T-cell (primary cell): ENCODE measurements at places on chromosomes 2 and 18. TPM values are rescaled to one million over a fixed set of nuclear protein-coding genes. Genes with fewer than 3 reads are reported as not detected.

GRCh38 chr2:46921676-46922448 is 6.3 kb upstream of the MCFD2 start:
- no peak for DNase-seq
- peaks cover 41% of the 10 kb centered on the region for H3K4me1 ChIP-seq
- no peak overlapping the region for H3K4me3 ChIP-seq
- H3K27me3 ChIP-seq, result no peaks in the 10 kb centered on the region

DNA sequence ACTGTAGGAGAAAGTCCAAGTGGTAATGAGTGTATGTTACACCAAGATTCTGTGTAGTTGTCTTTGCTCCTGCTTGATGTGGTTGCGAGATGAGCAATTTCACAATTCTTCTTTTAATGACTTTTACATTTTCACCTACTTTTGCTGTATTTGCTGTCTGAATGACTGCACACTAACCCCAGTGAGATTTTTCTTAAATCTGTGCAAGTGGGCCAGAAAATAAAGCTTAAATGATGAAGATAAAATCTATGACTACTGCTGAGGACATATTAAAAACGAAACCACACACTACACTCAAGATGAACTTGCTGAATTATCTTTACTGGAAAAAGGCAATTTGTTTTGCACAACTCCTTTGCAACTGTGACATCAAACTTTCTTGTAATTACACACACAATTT is 4.1 kb downstream of the LDAH start:
- DNase-seq, result no peak
- H3K4me3 ChIP-seq, result no peak overlapping the region
- peaks cover 3% of the 10 kb centered on the region for H3K4me1 ChIP-seq
- no peaks in the 10 kb centered on the region for H3K27me3 ChIP-seq
- H3K36me3 ChIP-seq, result no peaks in the 10 kb centered on the region
- H3K27ac ChIP-seq, result no peak overlapping the region

GRCh38 chr18:31557446-31557845 is 34.2 kb upstream of the TTR start:
- H3K27me3 ChIP-seq, result no peaks in the 10 kb centered on the region
- DNase-seq, result no peak
- H3K4me3 ChIP-seq, result no peak overlapping the region
- H3K27ac ChIP-seq, result no peak overlapping the region
- H3K4me1 ChIP-seq, result no peaks in the 10 kb centered on the region

- no peak for DNase-seq
- H3K4me3 ChIP-seq, result no peak overlapping the region
- H3K4me1 ChIP-seq, result no peaks in the 10 kb centered on the region
- H3K27me3 ChIP-seq, result no peaks in the 10 kb centered on the region
Observed at GRCh38 chr2:5849562-5849961, 157.4 kb downstream of the SOX11 start.

- H3K4me3 ChIP-seq, result no peak overlapping the region
- no peaks in the 10 kb centered on the region for H3K27me3 ChIP-seq
- H3K27ac ChIP-seq, result no peak overlapping the region
- H3K4me1 ChIP-seq, result no peaks in the 10 kb centered on the region
Observed at GRCh38 chr2:115115135-115115534, 672.7 kb downstream of the DPP10 start.

DNA sequence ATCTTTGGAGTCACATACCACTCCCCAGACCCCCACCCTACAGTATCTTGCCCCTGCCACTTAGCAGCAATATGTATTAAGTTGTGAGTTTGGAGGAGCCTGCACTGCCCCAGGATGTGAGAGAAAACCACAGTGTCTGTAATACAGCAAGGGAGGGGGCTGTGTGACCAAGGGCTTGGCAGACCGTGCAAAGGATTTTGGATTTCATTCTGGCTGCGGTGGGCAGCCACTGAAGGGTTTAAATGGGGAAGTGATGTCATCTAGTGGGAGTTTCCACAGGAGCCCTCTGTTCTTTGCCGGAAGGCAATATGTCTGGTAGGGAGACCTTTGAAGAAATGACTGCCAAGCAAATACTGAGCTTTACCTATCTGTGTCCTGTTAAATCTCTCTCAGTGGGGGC is 202.4 kb downstream of the FHOD3 start:
- no peak overlapping the region for H3K4me3 ChIP-seq
- H3K4me1 ChIP-seq, result peaks cover 4% of the 10 kb centered on the region
- no peak for DNase-seq

DNA sequence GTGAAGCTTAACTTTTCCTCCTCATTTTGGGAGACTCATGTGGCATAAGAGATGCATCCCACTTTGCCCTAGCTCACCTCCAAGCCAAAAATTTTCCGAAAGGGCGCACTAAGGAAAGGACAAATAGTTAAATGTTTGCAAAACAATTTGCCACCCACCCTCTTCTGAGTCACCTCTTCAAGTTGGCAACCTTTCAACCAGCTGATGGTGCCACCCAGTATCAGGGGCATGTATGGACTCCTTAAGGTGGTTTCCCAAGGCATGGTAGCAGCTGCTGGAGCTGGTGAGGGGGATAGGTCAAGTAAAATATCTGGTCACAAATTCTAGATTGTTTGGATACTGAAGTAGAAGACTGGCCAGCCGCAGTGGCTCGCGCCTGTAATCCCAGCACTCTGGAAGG is 17.2 kb upstream of the ITGAV start:
- DNase-seq, result no peak
- H3K36me3 ChIP-seq, result no peaks in the 10 kb centered on the region
- H3K27ac ChIP-seq, result no peak overlapping the region
- no peaks in the 10 kb centered on the region for H3K27me3 ChIP-seq
- H3K4me1 ChIP-seq, result no peaks in the 10 kb centered on the region

- H3K4me1 ChIP-seq, result no peaks in the 10 kb centered on the region
- H3K4me3 ChIP-seq, result no peak overlapping the region
- DNase-seq, result no peak
- H3K27ac ChIP-seq, result no peak overlapping the region
Observed at GRCh38 chr2:229514273-229514895, 200.0 kb downstream of the DNER start.

GRCh38 chr18:79540161-79540903 is 139.3 kb upstream of the CTDP1 start:
- H3K36me3 ChIP-seq, result no peaks in the 10 kb centered on the region
- H3K27me3 ChIP-seq, result peaks cover 13% of the 10 kb centered on the region
- no peak overlapping the region for H3K27ac ChIP-seq
- H3K4me3 ChIP-seq, result no peak overlapping the region
- no peak for DNase-seq
- H3K4me1 ChIP-seq, result no peaks in the 10 kb centered on the region

- no peak overlapping the region for H3K27ac ChIP-seq
- H3K36me3 ChIP-seq, result no peaks in the 10 kb centered on the region
- no peaks in the 10 kb centered on the region for H3K27me3 ChIP-seq
- DNase-seq, result no peak
- H3K4me1 ChIP-seq, result no peaks in the 10 kb centered on the region
- no peak overlapping the region for H3K4me3 ChIP-seq
Observed at GRCh38 chr18:55763805-55764204, 175.8 kb upstream of the TCF4 start.

DNA sequence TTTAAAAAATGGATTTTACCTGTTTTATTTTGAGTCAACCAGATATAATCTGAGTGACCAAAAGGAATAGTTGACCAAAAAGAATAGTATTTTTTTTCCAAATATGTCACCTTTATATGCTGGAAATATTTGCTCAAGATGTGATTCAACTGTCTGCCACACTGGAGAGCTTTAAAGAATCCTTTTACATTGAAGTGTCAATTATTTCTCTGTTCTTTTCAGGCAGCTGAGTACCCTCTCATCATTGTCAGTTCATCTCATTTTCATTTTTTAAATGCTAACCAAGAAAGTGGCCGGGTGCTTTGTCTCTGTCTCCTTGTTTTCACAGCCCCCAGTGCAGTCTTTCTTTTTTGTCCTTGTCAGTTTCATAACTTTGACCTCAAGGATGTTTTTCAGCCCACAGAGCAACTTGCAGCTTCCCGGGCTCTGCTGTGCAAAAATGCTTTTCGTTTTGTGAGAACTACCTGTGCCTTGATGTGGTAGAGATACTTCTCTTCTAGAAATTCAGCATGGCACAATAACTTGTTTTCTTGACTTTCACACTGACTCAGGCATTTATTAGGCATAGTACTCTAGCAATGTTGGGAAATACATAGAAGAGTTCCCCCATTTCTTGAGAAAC is 23.4 kb upstream of the CERS6 start:
- no peaks in the 10 kb centered on the region for H3K27me3 ChIP-seq
- H3K27ac ChIP-seq, result no peak overlapping the region
- peak; percentile 9 for DNase-seq
- H3K4me3 ChIP-seq, result peak overlapping the region; percentile 27
- no peaks in the 10 kb centered on the region for H3K36me3 ChIP-seq

DNA sequence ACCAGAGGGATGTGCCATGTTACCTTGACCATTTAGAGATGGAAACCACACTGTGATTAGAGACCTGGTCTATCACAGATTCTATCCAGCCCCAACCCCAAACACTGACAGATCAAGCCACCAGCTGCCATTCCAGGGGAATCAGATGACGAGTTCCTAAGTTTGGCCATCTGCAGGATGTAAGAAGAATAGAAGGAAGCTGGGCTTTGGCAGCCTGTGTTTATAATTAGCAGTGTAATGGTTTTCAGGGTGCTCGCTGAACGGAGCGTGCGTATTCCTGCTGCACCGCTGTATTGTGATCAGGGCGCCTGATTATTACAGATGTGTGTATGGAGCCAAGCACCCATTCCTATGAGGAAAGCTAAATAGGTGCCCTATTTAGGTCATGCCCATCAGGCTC is 138.1 kb downstream of the LRRC30 start:
- H3K4me1 ChIP-seq, result peaks cover 3% of the 10 kb centered on the region
- no peak for DNase-seq
- no peaks in the 10 kb centered on the region for H3K36me3 ChIP-seq
- no peak overlapping the region for H3K27ac ChIP-seq

- no peaks in the 10 kb centered on the region for H3K36me3 ChIP-seq
- DNase-seq, result no peak
- peaks cover 2% of the 10 kb centered on the region for H3K27me3 ChIP-seq
- no peak overlapping the region for H3K27ac ChIP-seq
Observed at GRCh38 chr18:26414901-26415440, 133.4 kb downstream of the KCTD1 start.

Gene POU3F3
- not detected for total RNA-seq

Gene PID1
- 0.20 TPM for total RNA-seq

Gene TMEM198
- 0.88 TPM for total RNA-seq

Gene GNAL
- 0.86 TPM for total RNA-seq

Gene SP140
- 66.8 TPM for total RNA-seq

Gene DSC1
- 4.2 TPM for total RNA-seq

Gene FASTKD2
- total RNA-seq, result 20.8 TPM
